ENCODE measurements at places on chromosomes 1 and 21.

DNA sequence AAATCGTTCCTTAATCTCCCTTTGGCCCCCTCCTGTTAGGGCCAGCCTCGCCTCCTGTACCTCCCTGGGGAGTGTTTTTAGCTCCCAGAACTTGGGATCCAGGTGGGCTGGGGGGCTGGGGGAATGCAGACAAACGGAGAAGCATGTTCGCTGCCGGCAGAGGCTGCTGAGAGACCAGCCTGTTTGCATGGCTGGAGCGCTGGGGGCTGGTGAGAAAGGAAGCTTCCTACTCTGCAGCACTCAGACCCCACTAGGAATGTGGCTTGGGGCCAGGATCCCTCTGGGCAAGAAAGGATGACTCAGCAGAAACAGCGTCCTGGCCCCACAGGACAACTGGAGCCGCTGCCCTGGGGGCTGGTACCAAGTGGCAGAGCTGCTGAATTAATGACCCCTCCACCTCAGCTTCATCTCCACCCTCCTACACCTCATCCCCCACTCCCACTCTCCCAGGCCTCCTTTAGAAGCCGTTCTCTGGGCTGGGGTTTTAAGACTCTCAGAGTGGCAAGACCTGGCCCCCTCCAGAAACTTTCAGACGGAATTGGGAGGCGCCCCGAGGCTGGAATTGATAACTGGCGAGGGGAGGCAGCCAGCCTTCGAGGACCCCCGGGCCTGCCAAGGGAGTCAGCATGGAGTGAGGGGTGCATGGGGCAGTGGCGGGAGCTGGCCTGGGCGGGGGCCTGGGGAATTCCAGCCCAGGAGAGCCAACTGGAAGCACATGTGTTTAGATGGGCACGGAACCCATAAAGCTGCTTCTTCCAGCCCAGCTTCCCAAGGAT is 28.5 kb upstream of the EPS8L3 start:
- DNase-seq: no peak

DNA sequence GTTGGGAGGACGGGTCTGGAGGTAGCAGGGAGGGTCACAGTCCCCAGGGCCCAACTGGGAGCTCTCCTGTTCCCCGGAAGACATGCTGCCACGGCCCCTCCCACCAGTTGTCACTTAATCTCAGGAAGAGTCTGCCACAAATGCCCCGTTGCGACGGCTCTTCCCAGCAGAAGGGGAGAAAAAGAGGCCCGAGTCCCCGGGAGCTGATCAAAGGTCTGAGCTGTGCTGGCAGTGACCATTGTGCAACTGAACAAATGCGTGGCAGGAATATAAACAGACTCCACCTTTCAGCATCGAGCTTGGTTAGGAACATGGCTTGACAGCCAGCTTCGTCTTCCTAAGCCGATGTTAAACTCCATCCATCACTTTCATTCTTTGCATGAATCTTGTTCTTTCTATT is 27.8 kb upstream of the ZBTB21 start:
- no peak for DNase-seq

- no peak for DNase-seq
Measured at GRCh38 chr1:243827206-243827605, 22.8 kb downstream of the AKT3 start.

GRCh38 chr1:228291906-228292608 is 84.2 kb downstream of the OBSCN start:
- no peak for DNase-seq

- no peak for DNase-seq
Measured at GRCh38 chr1:195462646-195463045, 1145.6 kb downstream of the KCNT2 start.

DNA sequence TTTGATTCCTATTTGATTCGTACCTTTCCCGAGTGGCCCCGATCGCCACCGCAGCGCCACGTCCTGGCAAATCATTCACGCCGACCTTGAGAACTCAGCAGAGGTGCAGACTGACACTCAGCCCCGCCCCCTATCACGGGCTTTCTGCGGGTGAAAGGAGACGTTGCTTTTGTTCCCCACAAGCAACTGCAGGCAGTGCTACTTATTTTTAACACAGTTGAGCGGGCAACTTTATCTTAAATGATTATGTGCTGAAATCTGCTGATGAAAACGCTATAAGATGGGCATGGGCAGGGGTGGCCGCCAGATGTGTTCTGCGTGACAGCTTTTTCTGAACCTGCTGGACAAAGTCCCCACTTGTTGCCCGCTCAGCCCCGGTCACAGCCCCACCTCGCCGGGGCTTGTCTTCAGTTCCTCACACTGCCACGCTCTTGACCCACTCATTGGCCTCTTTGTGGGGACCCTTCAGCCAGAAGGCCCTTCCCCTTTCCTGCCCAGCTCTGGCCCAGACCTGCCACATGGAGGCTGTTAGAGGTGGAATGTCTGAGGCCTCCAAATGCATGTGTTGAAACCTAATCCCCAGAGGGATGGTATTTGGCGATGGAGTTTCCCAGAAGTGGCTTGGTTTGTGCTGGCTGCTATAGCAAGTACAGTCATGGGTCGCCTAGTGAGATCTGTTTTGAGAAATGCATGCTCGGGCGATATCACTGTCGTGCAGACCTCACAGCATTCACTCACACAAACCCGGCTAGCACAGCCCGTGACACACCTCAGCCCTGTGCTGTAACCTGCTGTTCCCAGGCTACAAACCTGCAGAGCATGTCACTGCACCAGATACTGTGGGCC is 15.7 kb upstream of the PDXK start:
- peak; percentile 39 for DNase-seq

GRCh38 chr1:236108027-236108648 is 34.2 kb upstream of the GPR137B start:
- no peak for DNase-seq

DNA sequence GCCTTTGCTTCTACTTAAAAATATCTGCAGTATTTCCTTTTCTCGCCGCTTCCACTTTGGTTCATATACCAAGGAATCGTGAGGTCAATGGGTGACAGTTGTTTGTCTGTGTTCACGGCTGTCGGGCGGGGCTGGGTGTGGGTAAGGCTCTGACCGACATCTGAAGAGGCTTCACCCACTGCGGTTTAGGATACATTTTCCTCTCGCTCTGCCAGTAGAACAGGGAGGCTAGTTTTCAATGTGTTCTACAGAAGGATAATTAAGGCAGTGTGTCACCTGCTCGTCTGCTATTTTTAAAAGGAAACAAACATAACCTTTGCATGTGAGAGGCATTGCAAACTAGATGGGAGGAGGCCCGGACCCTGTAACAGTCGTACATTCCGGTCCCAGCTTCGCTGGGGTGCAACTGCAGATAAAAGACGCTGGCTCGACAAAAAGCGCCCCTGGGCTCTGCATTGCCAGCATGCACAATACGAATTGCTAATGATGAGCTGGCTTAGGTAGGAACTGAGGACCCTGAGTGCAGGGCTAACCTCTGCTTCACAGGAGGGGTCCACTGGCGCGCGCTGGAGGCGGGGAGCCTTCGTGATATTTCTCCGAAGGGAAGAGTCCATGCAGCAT is 8.5 kb upstream of the ERG start:
- DNase-seq: no peak

GRCh38 chr1:31865728-31866449 is 50.1 kb upstream of the SPOCD1 start:
- no peak for DNase-seq

All from stimulated activated naive CD8-positive, alpha-beta T cell treated with anti-CD3 and anti-CD28 coated beads, Interleukin-15, Interleukin-2, amounts not matched to agents 100 U/mL and 50 U/mL, for 24 hours (primary cell).